ENCODE measurements at places on chromosomes 4 and X. TPM values are rescaled to one million over a fixed set of nuclear protein-coding genes. Genes with fewer than 3 reads are reported as not detected.

DNA sequence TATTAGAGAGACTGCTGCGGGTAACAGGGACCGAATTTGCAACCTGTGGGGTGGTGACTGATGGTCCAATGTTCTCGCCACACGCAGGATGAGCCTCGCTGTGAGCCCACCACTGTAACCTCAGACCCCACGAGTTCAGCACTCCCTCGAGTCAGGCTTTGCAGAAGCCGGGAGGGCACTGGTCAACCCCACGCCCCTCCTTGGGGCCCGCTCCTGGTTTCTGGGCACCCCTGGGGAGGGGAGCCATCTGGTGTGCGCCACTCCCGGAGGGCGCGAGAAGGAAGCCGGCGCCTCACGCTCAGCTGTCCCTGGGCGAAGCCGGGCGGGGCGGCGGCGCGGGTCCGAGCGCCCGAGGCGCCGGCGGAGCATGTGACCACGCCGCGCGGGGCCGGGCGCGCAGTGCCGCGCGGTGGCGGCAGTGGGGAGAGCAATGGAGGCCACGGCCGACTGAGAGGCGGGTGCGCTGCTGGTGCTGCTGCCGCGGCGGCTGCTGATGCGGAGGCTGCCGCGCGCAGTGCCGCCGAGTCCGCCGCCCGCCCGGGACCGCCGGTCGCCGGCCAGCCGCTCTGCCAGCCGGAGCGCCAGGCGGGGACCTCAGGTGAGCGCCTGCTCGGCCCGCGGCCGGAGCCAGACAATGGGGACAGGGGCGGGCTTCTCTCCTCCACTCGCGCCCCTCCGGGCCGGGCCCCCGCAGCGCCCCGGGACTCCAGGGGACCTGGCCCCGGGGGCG, 100.1 kb downstream of the CEP135 start:
- peak; percentile 25 for DNase-seq
- peaks cover 10% of the 10 kb centered on the region for H3K27me3 ChIP-seq
- peak overlapping the region; percentile 66 for H3K4me3 ChIP-seq
- no peak overlapping the region for H3K27ac ChIP-seq

DNA sequence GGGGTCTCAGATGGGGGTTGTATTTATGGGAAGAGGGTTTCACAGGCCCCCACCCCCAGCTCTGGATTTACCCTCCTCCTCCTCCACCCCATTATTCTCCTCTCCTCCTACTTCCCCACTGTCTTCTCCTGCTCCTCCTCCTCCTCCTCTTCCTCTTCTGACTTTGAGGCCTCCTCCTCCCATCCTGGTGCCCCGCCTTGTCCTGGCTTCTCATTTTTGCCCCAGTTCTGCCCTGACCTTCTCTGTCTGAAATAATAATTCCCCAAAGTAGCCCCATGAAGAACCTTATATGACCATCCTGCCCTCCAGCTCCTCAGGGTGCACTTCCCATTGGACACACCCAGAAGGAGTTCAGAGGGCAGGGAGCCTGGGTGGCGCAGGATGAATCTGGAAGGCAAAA, 351.4 kb upstream of the GATB start:
- no peak overlapping the region for H3K4me3 ChIP-seq
- H3K27me3 ChIP-seq: no peaks in the 10 kb centered on the region
- no peak overlapping the region for H3K27ac ChIP-seq
- H3K36me3 ChIP-seq: no peaks in the 10 kb centered on the region

DNA sequence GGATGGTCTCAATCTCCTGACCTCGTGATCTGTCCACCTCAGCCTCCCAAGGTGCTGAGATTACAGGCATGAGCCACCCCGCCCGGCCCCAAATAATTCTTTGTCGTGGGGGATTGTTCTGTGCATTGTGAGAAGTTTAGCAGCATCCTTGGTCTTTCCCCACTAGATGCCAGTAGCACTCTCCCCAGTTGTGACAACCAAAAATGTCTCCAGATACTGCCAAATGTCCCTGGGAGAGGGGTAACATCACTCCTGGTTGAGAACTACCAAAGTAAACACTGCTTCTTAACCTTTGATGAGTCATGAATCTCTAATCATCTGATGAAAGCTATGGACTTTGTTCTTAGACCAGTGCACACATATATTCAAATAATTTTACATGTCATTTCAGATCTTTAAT, 90.7 kb upstream of the BRS3 start:
- H3K4me1 ChIP-seq: no peaks in the 10 kb centered on the region
- DNase-seq: no peak
- H3K27me3 ChIP-seq: no peaks in the 10 kb centered on the region
- H3K36me3 ChIP-seq: no peaks in the 10 kb centered on the region
- no peak overlapping the region for H3K27ac ChIP-seq

- H3K4me1 ChIP-seq: no peaks in the 10 kb centered on the region
- H3K36me3 ChIP-seq: no peaks in the 10 kb centered on the region
- H3K4me3 ChIP-seq: no peak overlapping the region
- H3K27ac ChIP-seq: no peak overlapping the region
- H3K27me3 ChIP-seq: no peaks in the 10 kb centered on the region
- no peak for DNase-seq
Observed at GRCh38 chrX:128464116-128464515, 411.9 kb upstream of the ACTRT1 start.

DNA sequence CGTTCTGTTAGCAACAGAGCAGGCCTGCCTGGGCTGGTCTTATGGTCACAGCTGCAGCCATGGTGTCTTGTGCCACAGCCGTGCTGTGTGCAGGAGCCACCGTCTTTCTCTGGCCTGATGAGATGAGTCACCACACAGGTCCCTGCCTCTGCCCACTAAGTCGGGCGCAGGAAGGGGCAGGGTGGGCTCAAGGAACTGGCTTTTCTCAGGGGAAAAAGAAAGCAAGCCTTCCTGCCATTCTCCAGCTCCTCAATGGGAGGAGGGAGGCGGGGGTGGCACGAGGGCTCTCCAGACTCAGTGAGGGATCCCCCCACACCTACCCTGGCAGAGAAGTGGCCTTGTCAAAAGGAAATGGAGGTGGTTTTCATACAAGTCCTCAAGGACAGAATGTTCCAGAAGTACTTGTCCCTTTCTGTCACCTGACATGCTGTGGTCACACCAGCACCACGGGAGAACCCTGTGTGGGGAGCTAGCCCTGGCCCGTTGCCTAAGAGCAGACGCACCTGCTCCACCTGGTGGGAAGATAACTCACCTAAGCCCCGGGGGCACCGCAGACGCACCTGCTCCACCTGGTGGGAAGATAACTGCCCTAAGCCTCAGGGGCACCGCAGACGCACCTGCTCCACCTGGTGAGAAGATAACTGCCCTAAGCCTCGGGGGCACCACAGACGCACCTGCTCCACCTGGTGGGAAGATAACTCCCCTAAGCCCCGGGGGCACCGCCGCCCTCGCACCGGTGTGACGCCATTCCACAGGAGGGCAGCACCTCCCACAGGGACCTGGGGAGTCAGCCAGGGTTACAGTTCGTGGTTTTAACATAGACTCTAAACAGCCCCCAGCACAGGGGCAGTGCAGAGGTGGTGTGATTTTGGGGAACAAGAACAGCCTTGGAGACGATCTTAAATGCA, 18.5 kb downstream of the UVSSA start:
- peaks cover 9% of the 10 kb centered on the region for H3K4me1 ChIP-seq
- H3K36me3 ChIP-seq: peaks cover 47% of the 10 kb centered on the region
- H3K27me3 ChIP-seq: no peaks in the 10 kb centered on the region
- peak; percentile 89 for DNase-seq

- H3K4me3 ChIP-seq: no peak overlapping the region
- H3K36me3 ChIP-seq: no peaks in the 10 kb centered on the region
- no peak for DNase-seq
- H3K27me3 ChIP-seq: no peaks in the 10 kb centered on the region
- H3K27ac ChIP-seq: no peak overlapping the region
Observed at GRCh38 chr4:165433529-165433928, 54.7 kb downstream of the CPE start.

GRCh38 chrX:85591536-85591935, 212.1 kb upstream of the POF1B start:
- H3K4me3 ChIP-seq: no peak overlapping the region
- no peaks in the 10 kb centered on the region for H3K36me3 ChIP-seq
- no peaks in the 10 kb centered on the region for H3K4me1 ChIP-seq
- no peak for DNase-seq
- no peak overlapping the region for H3K27ac ChIP-seq

DNA sequence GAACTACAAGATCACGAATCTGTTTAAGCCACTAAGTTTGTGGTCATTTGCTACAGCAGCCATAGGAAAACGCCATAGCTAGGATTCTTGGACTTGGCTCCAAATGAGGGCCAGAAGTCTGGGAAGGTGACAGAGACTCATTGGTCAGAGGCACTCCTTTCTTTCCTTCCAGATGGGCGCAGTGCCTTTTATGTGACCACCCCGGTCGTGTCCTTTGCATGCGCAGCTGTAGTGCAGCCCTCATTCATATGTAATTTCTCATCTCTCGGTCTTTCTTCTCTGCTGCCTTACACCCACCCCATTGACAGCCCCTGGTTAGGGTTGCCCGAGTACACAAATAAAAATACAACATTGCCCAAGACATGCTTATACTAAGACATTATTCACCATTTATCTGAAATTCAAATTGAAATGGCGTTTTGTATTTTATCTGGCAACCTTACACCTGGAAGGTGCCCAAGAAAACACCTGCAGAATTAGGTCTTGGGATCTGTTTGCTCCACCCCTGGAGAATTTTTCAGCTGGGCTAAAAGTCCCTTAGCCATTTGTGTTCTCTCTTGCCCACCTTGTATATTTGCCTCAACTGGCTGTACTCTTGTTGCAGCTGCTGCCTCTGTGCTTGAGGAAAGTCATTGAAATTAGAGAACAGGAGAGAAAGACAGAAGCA, 21.9 kb downstream of the CCKAR start:
- no peaks in the 10 kb centered on the region for H3K36me3 ChIP-seq
- no peaks in the 10 kb centered on the region for H3K27me3 ChIP-seq
- no peak overlapping the region for H3K4me3 ChIP-seq
- no peak overlapping the region for H3K27ac ChIP-seq

- H3K4me1 ChIP-seq: no peaks in the 10 kb centered on the region
- no peak overlapping the region for H3K27ac ChIP-seq
Observed at GRCh38 chr4:104571341-104571740, 76.6 kb upstream of the CXXC4 start.

GRCh38 chr4:153497988-153498967, 32.1 kb downstream of the TMEM131L start:
- no peaks in the 10 kb centered on the region for H3K27me3 ChIP-seq
- no peak overlapping the region for H3K4me3 ChIP-seq
- H3K4me1 ChIP-seq: peaks cover 8% of the 10 kb centered on the region
- no peaks in the 10 kb centered on the region for H3K36me3 ChIP-seq
- DNase-seq: no peak

Gene DAPP1
- 14.5 TPM for total RNA-seq

GRCh38 chr4:48902266-48902665, 4.3 kb downstream of the OCIAD2 start:
- DNase-seq: peak; percentile 64
- H3K27me3 ChIP-seq: no peaks in the 10 kb centered on the region
- H3K36me3 ChIP-seq: no peaks in the 10 kb centered on the region
- no peak overlapping the region for H3K27ac ChIP-seq
- no peak overlapping the region for H3K4me3 ChIP-seq

Gene CT45A10
- not detected for total RNA-seq

DNA sequence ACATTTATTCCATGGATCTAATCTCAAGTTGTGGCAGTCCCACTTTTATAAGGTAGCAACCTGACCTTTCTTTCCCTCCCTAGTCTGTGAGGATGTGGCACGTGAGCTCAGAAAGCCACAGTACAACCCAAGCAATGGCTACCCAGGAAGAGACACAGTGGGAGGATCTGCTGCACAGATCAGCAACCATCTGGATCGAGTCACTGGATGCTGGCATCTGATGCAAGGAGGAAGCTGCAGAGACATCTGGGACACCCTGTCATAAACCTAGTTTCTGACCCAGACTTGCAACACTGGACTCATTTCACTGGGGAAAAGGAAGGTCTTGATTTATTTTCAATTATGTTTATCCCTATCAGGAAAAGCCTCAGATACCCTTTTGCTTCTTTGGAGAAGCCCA, 327.1 kb downstream of the PAPSS1 start:
- H3K27me3 ChIP-seq: no peaks in the 10 kb centered on the region
- no peaks in the 10 kb centered on the region for H3K36me3 ChIP-seq
- H3K27ac ChIP-seq: no peak overlapping the region
- H3K4me3 ChIP-seq: no peak overlapping the region
- no peaks in the 10 kb centered on the region for H3K4me1 ChIP-seq

- peak; percentile 41 for DNase-seq
- peak overlapping the region; percentile 93 for H3K4me3 ChIP-seq
- no peaks in the 10 kb centered on the region for H3K36me3 ChIP-seq
- peaks cover 32% of the 10 kb centered on the region for H3K4me1 ChIP-seq
Observed at GRCh38 chr4:39046249-39046648, 14.0 kb upstream of the TMEM156 start.

Gene TMA16
- total RNA-seq: 17.7 TPM

DNA sequence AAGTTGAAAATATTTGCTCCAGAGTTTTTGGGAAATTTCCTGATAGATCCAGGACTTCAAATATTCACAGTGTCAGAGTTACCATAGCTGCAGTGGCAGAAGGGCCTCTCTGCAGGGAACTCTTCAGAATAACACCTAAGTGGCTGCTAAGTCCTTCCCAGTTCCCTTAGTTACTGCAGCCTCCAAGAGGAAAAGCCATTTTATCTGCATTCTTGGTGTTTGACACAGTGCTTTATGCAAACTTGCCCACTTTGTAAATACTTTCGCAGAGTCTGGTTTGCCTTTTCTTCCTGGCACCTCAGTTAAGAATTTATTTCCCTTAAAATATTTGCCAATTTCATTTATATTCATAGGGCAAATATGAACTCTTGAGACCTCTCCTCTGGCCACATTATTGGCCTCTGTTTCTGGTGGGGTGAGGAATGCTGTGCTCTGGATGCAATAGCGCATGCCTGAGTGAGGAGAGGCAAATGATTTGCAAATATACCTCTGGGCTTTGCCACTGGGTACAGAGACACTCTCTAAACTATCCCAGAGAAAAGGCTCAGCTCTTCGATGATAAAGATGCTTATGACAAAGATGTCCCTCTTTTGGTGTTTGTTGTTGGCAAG, 566.3 kb upstream of the NR3C2 start:
- peak overlapping the region; percentile 58 for H3K27ac ChIP-seq
- DNase-seq: no peak
- H3K36me3 ChIP-seq: no peaks in the 10 kb centered on the region
- no peaks in the 10 kb centered on the region for H3K4me1 ChIP-seq

GRCh38 chrX:15349046-15349445, 13.7 kb upstream of the PIGA start:
- no peak for DNase-seq
- H3K4me3 ChIP-seq: no peak overlapping the region
- no peaks in the 10 kb centered on the region for H3K4me1 ChIP-seq
- no peaks in the 10 kb centered on the region for H3K27me3 ChIP-seq

Gene TEX13B
- not detected for total RNA-seq

DNA sequence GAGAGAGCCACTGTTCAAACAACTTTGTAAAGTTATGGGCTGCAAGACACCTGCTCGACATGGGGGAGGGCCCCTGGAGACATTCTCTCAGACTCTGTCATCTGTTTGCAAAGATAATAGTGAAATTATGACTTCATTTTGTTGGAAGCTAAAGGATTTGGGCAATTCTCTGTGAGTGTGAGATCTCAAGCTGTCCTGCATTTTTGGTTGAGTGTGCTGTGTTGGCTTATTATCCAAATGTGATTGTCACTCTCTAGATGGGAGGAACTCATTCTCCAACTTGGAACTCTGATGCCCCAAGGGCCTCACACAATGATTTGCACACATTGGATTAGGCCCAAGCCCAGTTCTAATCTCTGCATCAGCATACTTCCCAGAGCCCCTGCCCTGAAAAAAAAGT, 63.7 kb downstream of the STK32B start:
- no peak overlapping the region for H3K4me3 ChIP-seq
- H3K36me3 ChIP-seq: no peaks in the 10 kb centered on the region
- H3K4me1 ChIP-seq: no peaks in the 10 kb centered on the region
- no peak overlapping the region for H3K27ac ChIP-seq
- no peak for DNase-seq
- H3K27me3 ChIP-seq: no peaks in the 10 kb centered on the region
